Vagina (tissue), 2 donors: ENCODE measurements at places on chromosomes 11 and 22. TPM values are rescaled to one million over a fixed set of nuclear protein-coding genes. Genes with fewer than 3 reads are reported as not detected.
A peak's percentile ranks its signal among the peaks of the same experiment; 100 is the strongest.

GRCh38 chr22:48574776-48575617, 1252.7 kb downstream of the BRD1 start:
- DNase-seq, result no peak

DNA sequence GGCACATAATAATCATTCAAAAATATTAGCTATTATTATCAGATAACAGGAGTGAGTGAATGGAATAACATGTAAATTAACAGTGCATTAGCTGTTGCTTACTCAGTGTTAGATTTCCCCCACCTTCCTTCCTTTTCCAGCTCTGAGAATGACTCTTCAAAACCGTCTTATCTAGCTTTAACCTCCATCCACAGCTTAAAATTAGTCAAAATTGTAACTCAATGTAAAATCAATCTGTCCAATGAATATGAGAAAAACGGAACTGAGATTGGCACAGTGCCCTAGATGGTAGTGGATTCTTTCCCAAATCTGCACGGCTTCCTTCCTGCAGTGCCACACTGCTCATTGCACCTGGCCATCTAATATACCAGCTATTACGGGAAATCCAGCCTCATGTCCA, 156.8 kb upstream of the BDNF start:
- no peak for DNase-seq

PLA2G3 gene
- 6.1 TPM for total RNA-seq

- DNase-seq, result no peak
These were observed 273.3 kb downstream of the BUD13 start for GRCh38 chr11:116499396-116500003.

DNA sequence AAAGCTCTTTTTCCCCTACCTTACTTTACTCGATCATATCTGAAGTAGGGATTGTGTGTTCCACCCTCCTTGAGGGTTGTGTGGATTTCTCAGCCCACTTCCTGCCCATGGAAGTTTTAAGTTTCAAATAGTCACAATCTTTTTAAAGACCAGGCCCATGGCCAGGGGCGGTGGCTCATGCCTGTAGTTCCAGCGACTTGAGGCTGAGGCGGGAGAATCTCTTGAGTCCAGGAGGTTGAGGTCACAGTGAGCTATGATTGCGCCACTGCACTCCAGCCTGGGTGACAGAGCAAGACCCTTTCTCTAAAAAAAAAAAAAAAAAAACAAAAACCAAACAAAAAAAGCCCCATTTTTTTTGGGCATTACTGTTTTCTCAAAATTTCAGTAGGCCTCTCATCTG, 36.3 kb upstream of the LRRC10B start:
- peak; percentile 91 for DNase-seq

- DNase-seq, result no peak
These were observed at the start of gene PRSS23 for GRCh38 chr11:86800076-86800959. TSS of gene PRSS23 (plus strand) at chr11:86800542. CDS start at chr11:86807644, 7,102 bp downstream.

GGTLC2 gene
- not detected for total RNA-seq

NAV2 gene
- total RNA-seq, result 25.3 TPM

DNA sequence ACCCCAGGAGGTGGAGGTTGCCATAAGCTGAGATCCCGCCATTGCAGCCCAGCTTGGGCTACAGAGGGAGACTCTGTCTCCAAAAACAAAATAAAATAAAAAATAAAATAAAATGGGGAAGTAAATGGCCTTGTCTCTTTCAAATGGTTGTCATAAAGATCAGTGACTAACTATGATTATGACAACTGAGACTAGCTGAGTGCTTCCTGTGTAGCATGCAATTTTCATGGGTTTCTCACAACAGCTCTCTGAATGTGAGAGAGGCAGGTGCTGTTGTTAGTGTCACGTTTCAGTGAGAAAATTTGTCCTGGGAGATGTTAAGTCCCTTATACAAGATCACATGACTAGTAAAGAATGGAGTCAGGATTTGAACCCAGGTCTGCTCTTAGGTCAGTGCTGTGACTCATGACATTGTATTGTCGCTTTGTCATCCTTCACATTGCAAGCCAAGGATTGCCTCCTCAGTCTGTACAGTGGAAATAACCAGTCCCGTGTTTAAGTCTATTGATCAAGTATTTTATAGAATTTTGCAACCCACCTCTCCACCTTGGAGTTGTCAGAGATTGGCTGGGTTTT, 163.3 kb upstream of the CCDC90B start:
- DNase-seq, result no peak

GRCh38 chr11:130731401-130731800, 184.9 kb downstream of the SNX19 start:
- no peak for DNase-seq

DNA sequence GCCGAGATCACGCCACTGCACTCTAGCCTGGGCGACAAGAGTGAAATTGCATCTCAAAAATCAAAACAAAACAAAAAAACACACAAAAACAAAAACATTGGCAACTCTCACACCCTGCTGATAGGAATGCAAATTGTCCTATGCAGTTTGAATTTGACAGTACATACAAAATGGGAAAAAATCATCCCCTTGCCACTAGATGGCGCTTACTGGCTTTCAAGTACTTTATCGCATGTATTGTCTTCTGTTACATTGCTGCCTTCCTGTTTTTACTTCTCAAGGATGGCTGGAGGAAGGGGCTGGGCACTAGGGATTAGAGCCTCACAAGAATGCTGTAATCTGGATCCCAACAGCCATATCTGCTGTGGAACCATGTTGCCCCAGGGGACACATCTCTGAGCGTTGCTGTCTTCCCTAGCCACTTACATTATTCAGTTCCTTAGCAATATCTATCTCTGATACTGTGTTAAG, 59.4 kb upstream of the A4GALT start:
- DNase-seq, result no peak
